ENCODE measurements at places on chromosomes 7 and 10.

GRCh38 chr7:158950914-158951635 is 94.7 kb downstream of the DYNC2I1 start:
- no peak for DNase-seq

DNA sequence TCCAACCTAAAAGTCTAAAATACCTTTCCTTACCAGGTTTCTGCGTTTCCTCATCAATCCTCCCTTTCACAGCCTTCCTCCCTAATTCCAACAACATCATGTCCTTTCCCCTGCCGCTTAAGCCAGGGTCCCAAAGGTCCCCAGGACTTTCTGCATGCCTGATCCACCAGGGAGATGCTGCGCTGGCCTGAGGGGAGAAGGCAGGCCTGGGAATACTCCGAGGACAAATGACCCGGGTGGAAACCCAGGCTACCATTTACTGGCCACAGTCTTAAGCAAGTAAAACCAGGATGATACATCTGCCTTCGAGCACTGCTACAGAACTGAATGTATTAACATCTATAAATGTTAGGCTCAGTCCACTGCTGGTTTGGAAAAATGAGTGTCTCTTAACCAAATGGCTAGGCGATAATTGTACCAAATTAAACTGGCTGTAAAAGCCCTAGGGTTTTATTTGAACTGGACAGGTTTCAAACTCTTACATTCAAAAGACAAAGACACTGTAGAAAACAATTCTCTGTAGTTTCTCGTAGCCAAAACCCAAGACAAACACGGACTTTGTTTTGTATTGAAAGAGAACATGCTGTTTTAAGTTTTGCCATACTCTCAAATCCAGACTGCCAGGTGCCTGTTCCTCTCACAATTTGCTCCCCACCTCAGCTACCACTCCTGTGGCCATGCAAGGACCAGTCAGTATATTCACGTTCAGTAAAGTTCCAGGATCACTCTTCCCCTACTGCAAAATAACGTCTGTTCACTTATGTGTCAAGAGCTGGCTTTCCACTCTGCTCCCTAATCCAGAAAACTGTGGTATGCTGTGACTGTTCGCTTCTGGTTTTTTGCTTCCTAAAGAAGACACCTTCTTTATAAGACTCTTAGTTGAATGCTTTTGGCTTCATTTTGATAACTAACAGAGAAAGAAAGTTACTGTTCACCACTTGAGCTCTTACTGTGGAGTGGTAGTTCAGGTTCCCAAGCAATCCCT is 145.7 kb downstream of the RNF216 start:
- peak; percentile 63 for DNase-seq

GRCh38 chr7:48363174-48363573 is 191.9 kb downstream of the ABCA13 start:
- DNase-seq: no peak

GRCh38 chr7:25545124-25546008 is 317.1 kb upstream of the NPVF start:
- DNase-seq: no peak

DNA sequence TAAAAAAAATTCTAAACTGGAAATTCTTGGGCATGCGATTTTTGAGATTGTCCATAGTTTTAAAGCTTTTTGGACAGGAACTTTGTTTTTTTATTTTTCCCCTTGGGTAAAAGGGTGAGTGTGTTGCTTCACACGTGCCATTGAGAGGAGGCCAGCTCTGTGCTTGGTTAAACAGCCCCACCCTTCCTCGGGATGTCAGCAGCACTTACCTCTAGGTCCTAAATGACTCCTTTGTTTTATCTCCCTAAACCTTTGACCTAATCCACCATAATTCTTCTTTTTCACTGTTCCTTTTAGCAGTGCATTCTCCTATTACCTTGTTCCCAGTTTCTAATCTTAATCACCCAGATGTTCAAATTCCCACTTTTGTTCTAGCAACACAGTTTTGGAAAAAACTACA is 83.5 kb downstream of the SEMA3D start:
- no peak for DNase-seq

DNA sequence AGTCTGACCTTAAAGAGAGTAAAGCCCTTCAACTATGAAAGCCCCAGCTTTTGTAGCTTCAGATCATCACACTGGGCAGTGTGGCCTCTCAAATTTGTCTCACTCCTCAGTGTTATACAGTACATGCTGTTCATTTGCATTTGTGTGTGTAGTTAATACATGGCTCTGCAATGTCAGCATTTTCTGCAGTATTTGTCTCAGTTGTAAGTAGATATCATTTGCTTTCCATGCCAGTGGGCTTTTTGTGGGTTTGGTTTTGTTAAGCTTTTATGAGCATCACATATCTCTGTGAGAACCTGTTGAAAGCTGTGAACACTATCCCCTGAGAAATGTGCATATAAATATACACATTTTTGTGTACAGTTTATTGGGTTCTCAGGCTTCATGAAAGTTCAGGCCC is 57.0 kb downstream of the ZNF277 start:
- DNase-seq: no peak

DNA sequence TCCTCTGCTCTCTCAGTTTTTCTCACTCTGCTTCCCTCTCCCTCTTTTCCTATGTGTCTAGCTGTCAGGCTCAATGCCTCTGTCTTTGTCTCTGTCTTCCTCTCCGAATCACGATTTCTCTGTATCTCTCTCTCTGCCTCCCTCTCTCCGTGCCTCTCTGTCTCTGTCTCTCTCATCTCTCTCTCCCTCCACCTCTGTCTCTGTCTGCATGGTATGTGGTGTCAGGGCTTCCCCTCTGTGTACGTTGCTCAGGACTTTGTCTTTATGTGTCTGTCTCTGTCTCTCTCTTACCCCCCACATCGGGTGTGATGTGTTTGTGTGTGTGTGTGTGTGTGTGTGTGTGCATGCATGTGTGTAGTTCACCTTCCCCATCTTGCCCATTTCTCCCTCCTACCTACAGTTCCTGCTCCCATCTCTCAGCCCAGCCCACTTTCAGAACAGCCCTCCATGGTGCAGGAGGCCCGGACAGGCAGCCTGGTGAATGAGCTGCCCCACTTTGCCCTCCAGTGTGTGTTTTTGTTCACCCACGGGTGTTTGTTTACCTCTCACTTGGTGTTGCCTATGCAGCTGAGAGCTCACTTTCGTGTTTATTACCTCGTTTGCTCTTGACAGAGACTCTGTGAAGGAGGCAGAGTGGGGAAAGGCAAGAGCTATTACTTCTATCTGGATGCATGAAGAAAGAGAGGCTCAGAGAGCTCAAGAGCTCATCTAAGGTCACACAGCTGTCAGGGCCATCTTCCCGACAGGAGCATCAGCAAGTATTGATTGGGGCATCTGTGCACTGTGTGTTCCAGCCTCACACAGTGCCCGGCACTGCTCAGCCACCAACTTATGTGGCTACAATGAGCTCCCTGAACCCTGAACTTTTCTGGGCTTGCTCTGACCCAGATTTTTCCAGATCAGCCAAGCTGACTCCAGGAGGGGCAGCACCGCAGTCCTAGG is 163.5 kb upstream of the ZMIZ1 start:
- no peak for DNase-seq

DNA sequence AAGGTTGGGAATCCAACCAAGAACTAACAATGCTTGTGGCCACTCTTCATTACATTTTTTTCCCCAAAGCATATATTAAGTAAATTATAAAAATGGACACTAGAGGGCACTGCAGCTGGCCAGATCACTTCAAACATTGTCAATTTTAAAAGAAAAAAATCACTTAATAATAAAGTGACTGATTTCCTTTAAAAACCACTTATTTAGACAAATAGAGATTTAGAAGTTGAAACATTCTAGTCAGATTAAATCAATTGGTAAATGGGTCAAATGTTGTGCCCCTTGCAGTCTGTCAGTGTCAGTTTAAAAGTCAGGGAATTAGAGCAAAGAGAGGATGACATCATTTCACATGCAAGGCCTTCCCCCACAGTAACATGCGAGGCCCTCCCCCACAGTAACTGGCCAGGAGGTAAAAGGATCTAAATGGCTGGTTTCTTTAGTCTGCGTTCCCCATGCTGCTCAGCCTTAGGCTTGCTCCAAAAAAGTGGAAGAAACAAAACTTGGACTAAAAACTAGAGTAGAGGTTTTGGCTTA is 177.9 kb downstream of the SKAP2 start:
- peak; percentile 32 for DNase-seq

GRCh38 chr7:117803476-117803875 is 69.8 kb downstream of the CTTNBP2 start:
- no peak for DNase-seq

DNA sequence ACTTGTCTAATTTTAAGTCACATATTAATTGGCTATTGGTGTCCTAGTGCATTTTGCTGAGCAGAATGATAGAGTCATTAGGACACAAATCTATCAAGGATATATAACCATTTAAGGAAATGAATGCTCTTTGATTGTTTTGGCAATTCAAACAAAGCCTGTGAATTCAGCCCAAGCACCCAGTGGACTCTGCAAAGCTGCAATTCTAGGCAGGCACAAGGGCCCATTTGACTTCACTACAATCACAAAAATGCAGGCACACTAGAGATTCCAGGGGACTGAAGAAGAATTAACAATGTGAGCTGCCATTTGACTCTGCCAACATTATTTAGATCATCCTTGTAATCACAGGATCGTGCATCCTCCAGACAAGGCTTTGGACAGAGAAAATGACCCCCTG is 544.2 kb upstream of the PHF14 start:
- no peak for DNase-seq

- no peak for DNase-seq
These were observed 29.7 kb downstream of the HTRA1 start for GRCh38 chr10:122490786-122491680.
